ENCODE measurements at places on chromosomes 16 and 17.
A peak's percentile ranks its signal among the peaks of the same experiment; 100 is the strongest.

GRCh38 chr16:55169780-55170179 is 154.2 kb upstream of the IRX6 start:
- DNase-seq: no peak

GRCh38 chr16:50531359-50531758 is 16.8 kb upstream of the NKD1 start:
- DNase-seq: no peak

DNA sequence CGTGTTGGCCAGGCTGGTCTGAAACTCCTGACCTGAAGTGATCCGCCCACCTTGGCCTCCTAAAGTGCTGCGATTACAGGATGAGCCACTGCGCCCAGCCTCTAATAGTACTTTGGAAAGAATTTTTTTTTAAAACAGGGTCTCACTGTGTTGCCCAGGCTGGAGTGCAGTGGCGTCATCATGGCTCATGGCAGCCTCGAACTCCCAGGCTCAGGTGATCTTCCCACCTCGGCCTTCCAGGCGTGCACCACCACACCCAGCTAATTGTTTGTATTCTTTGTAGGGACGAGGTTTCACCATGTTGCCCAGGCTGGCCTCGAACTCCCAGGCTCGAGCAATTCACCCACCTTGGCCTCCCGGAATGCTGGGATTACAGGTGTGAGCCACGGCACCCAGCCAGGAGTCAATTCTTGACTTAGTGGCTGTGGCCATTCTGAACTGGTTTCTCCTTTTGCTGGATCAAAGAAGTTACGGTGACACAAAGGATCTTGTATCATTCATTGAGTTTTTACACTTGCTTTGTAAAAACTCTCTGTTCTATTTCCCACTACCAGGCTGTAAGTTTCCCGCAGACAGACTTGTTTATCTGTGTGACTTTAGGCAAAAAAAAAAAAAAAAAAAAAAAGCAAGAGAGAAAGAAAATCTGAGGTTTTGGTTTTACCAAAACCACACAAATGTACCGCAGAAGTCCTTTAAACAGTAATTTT is 12.7 kb upstream of the COTL1 start:
- no peak for DNase-seq

DNA sequence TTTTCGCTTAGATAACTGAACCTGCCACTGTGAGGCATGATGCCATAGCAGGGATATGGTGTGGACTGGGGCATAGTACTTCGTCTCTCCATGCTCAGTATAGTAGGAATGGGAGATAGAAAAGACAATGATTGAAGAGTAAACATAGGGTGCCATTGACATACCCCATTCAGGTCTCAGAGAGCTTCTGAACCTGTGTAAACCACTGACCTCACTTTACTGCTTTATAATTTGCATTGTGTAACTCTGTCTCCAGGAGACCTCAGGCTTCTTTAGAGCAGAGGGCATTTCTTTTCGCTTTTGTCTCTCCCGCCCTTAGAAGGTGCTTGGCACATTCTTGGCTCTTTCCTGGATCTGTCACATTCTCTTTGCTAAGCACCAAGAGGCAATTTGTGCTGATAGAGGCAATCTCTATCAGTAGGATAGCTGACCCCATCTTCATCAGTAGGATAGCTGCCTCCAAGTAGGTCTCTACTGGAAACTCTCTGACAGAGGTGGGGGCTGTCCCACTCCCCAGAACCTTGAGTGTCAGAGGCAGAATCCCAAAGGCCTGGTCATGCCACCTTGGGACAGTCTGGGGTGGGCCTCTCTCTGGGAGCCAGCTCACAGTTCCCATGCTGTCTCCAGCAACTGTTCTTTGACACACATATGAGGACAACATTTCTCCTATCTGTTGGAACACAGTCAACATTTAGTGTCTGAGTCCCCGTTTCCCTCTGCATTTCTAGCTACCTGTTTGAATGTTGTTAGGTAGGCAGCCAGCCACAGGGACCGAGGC is 181.9 kb downstream of the UTP18 start:
- DNase-seq: no peak

DNA sequence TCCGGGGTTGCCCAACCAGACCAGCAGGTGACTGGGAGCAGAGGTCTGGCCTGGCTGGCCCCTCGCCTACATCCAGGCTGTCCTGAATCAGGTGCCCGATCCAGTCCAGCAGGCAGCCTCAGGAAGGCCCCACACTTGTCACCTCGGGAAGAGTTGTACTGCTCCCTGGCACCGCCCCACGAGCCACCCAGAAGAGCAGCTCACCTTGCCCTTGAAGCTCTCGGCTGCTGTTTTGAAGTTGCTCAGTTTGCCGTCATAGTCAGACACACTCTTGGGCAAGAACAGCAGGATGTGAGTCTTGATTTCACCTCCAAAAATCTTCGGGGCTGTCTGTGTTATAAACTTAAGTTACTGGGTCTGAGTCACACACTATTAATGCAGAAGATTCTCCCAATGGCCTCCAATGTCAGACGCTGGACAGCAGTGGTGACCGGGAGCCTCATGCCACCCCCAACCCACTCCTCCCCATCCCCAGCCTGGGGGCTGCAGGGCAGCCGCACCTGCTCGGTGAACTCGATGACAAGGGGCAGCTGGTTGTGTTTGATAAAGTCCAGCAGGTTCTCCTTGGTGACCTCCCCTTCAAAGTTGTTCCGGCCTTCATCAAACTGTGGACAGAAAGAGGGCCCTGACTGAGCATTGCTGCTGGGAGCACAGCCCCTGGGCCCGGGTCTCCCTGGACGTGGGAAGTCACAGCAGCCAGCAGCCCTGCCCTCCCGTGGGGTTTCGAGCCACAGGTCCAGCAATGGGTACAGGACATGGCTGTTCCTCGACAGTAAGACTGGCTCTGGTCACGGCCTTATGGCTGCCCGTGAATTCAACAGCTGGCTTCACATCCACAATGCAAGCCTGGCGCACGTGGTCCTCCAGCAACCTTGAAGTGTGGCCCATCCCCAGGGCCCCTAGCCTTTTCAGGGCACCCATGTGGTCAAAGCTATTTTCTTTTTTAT is 12.2 kb upstream of the PPP1R27 start:
- no peak for DNase-seq

- no peak for DNase-seq
These were observed 137.5 kb downstream of the SOCS1 start for GRCh38 chr16:11118479-11118878.

DNA sequence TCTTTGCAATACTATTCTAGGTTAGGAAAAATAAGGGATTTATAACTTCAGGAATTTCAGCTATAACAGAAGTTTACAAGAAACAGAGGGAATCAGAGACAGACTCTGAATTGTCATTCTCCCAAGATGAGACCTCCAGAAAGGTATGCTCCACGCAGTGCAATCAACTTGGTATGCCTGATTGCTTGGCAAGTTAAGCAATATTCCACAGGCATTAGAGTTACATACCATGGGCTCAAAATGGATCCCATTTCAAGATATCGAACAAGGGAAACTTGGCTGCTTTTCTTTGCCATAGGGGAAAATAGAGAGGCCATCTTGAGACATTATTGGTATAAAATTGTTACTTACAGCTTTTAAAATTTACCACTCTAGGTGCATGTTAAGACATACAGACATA is 615.6 kb upstream of the SOX9 start:
- DNase-seq: no peak

DNA sequence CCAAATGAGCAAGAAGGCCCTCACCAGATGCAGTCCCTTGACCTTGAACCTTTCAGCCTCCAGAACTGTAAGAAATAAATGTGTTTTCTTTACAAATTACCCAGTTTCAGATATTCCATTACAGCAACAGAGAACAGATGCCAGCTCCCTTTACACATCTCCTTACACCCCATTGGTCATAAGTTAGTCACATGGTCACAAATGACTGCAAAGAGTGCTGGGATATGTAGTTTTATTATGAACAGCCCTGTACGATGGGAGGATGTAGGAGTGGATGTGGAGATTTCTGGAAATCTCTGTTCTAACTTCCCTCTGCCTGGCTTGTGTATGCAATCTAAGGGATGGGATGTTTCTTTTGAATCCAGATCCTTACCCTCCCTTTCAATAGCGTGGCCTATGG is 13.3 kb upstream of the RPL38 start:
- no peak for DNase-seq

GRCh38 chr16:14446796-14447195 is 183.3 kb downstream of the PARN start:
- DNase-seq: no peak

- no peak for DNase-seq
These were observed 22.7 kb upstream of the TNFRSF13B start for GRCh38 chr17:16994631-16995030.

DNA sequence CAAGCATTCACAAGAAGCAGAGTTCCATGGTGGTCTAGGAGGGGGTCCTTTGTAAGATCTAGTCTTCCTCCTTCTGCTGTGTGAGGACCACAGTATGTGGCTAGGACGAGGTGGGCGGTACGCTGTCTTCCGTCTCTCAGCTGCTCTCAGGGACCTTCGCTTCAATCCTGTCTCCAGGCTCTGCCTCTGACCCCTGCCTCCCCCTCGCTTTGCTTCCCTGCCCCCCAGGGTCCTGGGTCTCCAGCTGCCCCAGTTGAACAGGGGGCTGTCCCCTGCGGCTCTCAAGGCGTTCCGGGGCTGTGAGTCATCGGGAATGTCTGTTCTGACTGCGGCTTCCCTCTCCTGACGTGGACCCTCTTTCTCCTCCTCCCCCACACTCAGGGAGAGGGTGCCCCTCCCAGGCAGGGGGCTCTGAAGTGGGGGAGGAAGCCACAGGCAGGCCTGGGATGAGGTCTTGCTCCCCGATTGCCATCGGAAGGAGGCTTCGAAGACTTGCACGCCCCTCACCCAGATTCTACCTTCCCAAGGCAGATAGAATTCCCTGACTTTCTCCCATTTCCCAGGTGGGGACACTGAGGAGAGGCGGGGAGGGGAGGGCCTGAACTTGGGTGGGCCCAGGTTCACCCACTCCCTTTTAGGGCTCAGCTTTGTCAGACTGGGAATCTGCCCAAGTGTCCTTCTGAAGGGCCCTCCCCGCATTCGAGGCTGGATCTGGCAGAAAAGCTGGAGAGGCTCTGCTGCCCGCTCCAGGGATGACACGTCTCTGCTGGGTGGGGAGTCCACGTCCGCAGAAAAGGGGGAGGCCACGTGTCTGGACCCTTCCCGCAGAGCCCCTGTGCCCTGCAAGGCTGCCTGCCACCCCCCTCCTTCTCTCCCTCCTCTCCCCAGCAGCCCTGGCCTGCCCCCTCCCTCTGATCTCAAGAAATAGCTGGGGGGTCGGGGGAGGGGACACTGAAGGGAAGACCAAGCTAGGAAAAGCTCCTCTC is 9.1 kb upstream of the COL1A1 start:
- DNase-seq: no peak

DNA sequence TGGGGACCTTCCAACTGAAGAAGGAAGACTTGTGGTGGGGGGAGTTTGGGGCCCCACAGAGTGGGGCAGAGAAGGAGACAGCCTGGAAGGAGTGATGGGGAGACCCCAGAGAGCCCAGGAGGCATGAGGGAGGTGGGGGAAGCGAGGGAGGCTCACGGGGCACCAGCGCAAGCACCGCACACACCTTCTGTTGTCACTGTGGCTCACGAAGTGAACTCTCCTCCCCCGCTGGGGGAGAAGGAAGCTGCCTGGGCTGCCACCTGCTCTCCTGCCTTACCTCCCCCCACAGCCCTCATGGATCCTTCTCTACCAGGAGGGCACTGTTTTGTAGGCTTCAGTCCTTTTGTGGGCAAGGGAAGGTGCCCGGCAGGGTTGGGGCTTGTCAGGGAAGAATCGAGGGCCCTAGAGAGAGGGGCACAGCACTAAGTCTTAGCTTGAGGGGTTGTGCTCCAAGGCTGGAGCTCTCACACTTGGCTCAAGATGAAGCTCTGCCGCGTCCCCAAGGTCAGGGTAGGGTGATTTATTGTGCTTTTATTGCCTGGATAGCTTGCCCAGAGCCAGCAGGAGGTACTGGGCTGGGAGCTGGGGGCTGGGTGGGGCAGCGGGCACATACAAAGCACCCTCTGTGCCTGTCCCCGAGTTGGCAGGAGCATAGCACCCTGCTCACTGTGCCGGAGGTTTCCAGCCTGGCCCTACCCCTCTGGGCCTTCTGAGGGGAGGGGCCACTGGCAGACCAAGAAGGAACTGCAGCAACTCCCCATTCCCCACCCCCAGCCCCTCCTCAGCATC is 4.6 kb upstream of the STARD3 start:
- DNase-seq: peak; percentile 79

DNA sequence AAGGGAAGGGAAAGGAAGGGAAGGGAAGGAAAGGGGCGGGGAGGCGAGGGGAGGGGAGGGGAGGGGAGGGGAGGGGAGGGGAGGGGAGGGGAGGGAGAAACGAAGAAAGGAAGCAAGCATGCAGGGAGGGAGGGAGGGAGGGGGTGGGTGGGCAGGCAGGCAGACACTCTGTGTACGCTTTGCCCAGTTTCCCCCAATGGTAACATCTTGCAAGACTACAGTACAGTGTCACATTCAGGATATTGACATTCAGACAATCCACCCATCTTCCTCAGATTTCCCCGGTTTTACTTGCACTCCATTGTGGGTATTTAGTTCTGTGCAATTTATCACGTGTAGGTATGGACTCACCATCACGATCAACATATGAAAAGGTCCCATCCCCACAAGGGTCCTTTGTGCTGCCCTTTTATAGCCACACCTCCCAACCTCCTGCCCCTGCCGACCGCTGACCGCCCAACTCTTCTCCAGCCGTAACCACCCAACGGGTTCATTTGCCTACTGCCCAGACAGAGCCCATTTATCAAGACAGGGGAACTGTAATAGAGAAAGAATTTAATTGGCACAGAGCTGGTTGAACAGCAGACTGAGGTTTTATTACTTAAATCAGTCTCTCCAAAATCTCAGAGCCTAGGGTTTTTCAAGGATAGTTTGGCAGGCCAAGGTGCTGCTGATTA is 91.4 kb upstream of the FA2H start:
- DNase-seq: no peak

GRCh38 chr16:10971560-10971961 is 27.2 kb downstream of the CLEC16A start:
- no peak for DNase-seq

DNA sequence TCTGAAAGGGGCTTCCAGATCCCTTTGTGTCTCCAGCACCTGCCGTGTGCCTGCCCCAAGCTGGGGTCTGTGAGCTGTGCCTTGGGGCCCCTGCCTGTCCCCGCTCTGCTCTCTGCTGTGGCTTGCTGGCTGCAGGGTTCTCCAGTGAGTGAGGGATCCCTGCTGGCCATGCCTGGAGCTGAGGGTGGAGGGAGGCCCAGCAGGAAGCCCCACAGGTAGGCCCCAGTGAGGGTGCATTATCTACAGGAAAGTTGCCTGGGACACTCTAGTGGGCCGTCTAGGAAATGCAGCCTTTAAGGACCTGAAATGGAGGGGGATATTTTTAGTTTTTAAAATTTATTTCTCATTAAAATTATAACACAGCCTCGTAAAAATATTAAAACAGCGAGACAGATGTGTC is 50.9 kb downstream of the JPH3 start:
- no peak for DNase-seq

Measured in HL-60 (cell line).